ENCODE measurements at places on chromosomes 1 and 21. TPM values are rescaled to one million over a fixed set of nuclear protein-coding genes. Genes with fewer than 3 reads are reported as not detected.
A peak's percentile ranks its signal among the peaks of the same experiment; 100 is the strongest.

GRCh38 chr1:228097333-228098081 lies 5.6 kb downstream of the C1orf35 start:
- DNase-seq = peak; percentile 24

- DNase-seq = no peak
Measured at GRCh38 chr1:166283190-166283589, 116.4 kb upstream of the FAM78B start.

- DNase-seq = peak; percentile 59
Measured at GRCh38 chr1:35726450-35727433, 8.1 kb upstream of the C1orf216 start.

Gene AQP10
- total RNA-seq = not detected

Gene RSRP1
- 132 TPM for total RNA-seq
